ENCODE measurements at places on chromosomes 1 and 21. TPM values are rescaled to one million over a fixed set of nuclear protein-coding genes. Genes with fewer than 3 reads are reported as not detected.

MXRA8 gene
- total RNA-seq = not detected

LENEP gene
- total RNA-seq = 0.48 TPM

PPIAL4G gene
- not detected for total RNA-seq

NKAIN1 gene
- total RNA-seq = 5.1 TPM

KRTAP21-2 gene
- total RNA-seq = not detected

RNF187 gene
- total RNA-seq = 103 TPM

OR13G1 gene
- not detected for total RNA-seq

PCNX2 gene
- 4.8 TPM for total RNA-seq

AMY1C gene
- not detected for total RNA-seq

DDR2 gene
- 32.8 TPM for total RNA-seq

PTGFR gene
- total RNA-seq = 0.03 TPM

HSD11B1 gene
- not detected for total RNA-seq

KRTAP10-6 gene
- total RNA-seq = not detected

CORT gene
- not detected for total RNA-seq
